GM03348 (cell line): ENCODE measurements at places on chromosomes 6 and 20.

- DNase-seq: no peak
Measured at GRCh38 chr20:37209661-37210314, 30.4 kb upstream of the MROH8 start.

GRCh38 chr6:149948616-149949015 lies 6.8 kb downstream of the ULBP2 start:
- DNase-seq: no peak

- no peak for DNase-seq
Measured at GRCh38 chr6:136723780-136724179, 68.5 kb downstream of the MAP3K5 start.

DNA sequence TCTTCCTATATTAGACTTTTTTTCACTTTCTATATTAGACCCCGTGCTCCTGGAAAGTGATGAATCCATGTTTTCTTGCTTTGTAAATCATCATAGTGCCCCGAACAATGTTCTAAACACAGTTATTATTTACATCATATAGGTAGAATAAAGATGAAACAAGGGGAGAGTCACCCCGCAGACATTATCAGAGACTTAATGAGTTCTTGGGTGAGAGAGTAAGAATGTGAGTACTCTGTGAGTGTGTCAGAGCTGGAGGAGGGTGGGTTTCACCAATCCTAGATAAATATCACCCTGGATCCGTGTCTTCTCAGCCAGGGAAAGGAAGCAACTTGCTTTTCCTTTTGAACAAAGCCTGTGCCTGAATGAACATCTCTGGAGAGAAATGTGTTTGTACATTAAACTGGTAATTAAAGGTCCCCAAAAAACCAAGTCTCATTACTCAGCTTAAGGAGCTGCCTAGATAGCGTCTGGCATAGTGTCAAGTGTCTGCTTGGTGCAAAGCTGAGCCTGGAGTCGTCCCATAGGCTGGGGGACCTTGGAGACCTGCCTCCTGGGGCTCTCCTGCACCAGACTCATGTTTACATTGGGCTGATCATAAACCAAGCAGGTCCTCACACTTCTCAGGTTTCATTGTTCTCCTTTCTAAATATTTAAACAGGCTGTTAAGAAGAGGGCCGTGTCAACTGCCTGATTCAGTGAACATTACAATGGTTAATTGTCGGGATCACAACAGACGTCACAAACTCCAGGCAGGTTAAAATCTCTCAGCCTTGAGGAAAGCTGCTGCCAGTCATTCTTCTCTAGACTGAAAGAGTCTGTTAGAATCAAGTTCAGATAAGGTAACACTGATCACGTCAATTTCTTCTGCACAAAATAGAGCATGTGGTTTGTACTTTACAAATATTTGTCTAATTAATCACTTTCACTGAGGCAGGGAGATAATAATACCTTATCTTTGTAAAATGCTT lies 179.7 kb upstream of the MYLIP start:
- no peak for DNase-seq

GRCh38 chr20:10434467-10434831 lies 427 bp upstream of the MKKS start:
- peak; percentile 92 for DNase-seq

GRCh38 chr6:119075200-119075981 lies 3.1 kb downstream of the FAM184A start:
- DNase-seq: no peak

- no peak for DNase-seq
Measured at GRCh38 chr20:43870484-43870883, 44.2 kb upstream of the TOX2 start.

DNA sequence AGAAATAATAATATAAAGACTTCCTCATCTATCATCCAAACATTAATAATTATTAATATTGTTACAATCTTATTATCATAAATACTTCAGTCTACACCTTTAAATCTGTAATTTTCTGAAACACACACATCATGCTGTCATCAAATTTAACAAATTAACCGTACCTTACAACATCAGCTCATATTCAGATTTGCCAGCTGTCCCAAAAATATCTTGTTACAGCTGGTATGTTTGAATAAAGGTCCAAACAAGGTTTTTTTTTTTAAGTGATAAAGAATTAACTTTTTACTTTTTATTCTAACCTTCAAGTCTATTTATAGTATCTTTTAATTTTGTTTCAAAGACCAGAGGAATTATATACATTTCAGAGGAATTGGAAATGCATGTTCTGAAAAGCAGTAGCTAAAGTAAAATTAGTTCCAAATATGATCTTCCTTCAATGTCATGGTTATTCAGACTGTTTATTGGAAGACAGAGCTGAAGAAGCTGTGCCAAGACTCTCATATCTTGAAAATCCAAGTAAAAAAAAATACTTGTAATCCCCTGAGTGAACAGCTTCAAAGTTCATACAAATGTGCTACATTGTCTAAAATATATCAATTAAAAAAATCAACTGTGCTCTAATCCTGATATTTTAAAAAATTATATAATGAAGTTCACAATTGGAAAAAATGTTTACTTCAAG lies 161.7 kb upstream of the BMP5 start:
- DNase-seq: no peak

- no peak for DNase-seq
Measured at GRCh38 chr6:129281168-129281796, 398.3 kb downstream of the LAMA2 start.

DNA sequence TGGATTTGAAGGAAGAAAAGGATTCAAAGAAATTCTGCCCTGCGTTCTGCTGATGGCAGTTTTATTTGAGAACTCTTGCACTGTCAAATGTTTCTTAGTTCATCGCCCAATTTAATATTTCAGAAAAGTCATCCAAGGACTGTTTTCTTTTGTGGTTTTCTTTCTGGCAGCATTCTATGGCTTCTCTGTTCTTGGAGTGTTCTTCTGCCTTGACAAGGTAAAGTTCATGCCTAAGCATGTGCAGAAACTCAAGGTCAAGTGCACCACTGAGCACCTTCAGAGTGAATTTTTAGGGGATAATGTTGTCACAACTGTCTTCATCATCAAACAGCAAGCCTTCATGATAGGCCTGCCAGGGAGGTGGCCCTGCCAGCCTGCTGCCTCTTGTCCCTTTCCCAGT lies 225.6 kb downstream of the PLCB1 start:
- DNase-seq: no peak

DNA sequence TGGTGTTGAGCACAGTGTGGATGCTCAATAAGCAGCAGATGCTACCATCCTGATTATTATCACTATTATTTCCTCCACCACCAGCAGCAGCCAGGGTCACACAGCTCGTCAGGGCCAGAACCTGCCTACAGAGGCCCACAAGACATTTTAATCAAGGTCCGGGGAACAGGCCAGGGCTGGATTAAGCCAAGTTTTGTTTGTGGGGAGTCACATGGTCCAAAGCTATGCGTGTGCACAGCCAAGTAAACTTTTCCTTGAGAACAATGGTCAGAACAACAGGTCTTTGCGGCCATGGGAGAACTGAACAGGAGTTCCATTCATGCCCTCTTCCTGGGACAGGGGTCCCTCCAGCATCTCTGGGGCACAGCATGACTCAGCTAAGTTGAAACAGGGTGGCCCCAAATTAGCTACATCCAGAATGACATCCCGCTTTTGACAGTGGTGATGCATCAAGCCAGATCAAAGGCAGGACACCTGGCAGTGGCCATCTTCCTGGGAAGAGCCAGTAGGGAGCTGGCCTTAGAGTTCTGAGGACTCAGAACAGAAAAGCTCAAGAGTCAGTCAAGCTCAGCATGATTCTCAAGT lies 11.7 kb downstream of the SNTA1 start:
- no peak for DNase-seq

DNA sequence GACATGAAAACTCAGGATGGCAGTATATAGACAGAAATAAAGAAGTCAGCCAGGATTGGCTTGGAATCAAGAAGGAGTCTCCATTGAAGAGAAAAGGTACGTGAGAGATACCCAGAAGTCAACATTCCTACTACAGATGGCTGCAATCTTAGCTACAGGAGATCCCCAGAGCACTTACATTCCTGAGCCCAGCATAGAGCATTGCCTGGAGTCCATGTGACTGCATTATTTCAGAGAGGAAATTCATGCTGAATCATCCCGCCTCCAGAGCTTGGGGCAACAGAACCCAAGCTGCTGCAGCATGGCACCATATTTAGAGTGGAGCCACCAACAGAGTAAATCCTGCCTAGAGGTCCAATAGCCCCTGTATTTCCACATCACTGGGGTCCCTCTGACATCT lies 125.0 kb upstream of the GRIK2 start:
- DNase-seq: peak; percentile 13

GRCh38 chr20:44728801-44729443 lies 13.8 kb downstream of the CCN5 start:
- DNase-seq: peak; percentile 91

GRCh38 chr6:42727087-42727611 lies 4.8 kb upstream of the PRPH2 start:
- DNase-seq: no peak

GRCh38 chr6:43547222-43547621 lies 28.6 kb downstream of the XPO5 start:
- no peak for DNase-seq

DNA sequence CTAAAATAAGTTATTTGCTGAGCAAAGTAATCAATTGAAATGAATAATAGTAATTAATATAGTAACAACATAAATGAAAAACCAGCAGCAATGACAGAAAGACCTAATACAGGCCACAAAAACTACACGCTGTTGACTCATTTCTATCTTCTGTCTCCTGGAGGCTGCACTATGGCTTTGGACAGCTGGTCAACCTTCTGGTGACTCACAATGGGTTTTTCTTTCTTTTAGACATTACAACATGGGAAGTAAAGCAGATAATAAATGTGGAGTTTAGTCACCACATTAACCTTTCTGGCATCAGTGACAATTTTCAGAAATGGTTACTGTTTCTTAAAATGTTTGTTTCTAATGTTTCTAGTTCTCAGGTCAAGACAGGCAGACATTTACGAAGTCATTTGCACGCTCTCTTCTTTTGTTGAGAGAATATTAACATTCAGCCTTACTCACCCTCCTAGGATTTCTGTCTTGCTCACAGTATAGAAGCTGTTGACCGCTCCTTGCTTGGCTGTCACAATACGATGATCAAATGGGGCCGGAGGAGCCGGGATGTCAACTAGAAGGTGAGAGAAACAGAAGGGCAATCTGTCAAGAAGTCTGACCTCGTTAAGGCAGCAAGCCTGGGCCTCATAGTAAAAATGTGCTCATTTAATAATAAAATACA lies 62.2 kb downstream of the MYLK4 start:
- peak; percentile 83 for DNase-seq

DNA sequence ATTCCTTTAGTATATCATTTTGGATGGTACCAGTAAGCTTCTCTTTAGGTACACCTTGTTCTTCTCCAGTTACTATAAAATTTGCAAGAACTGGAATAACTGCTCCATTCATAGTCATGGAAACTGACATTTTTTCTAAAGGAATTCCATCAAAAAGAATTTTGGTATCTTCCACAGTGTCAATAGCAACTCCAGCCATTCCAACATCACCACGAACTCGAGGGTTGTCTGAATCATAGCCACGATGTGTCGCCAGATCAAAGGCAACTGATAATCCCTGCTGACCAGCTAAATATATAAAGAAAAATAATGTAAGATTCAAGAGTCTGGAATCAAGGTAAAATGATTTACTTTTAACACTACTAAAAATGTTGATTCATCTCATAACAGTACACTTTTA lies 5.3 kb downstream of the MMUT start:
- no peak for DNase-seq

DNA sequence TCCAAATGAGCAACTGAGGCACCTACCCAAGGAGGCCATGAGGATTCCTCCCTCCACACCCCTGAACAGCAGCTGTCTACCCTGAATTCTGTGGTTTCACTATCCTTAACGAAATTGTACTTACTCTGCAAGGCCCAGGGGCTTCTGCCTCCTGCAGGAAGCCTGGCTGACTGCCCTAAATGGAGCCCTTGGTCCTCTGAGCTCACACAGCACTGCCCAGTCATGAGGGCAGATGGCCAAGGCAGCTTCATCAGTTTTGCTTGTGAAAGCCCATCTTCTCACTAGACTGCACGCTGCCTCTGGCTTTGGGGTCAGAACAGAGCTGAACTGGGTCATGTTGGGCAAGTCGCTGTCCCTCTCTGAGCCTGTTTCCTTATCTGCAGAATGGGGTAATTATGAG lies 26.4 kb upstream of the SIRPA start:
- no peak for DNase-seq

DNA sequence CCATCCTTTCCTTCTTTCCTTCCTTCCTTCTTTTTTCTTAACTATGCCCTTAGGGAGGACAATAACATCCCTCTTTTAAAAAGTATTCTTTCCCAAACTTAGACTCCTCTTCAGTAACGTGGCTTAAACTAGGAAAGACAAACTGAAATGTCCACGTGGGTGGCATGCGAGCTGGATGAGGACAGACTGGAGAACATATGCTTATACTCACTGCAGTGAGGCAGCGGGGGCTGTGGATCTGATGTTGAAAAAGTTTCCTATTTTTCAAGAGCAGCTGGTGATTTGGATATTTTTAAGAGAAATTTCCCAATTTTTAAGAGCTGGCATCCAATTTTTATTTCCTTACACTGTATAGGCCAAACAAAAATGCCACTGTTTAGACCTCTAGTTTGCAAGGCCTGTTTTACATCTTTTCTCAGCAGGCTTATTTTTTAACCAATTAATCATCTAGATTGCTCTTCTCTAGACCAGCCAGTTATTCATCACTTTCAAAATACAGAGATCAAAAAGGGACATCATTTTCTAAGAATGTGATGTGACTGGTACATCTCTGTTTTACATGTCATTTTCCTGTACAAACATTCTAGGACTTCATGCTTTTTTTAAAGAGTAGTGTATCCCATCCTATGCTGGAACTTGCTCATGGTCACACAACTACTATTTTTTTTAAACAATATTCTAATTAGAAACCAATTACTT lies 226.5 kb downstream of the BTBD9 start:
- DNase-seq: peak; percentile 42

DNA sequence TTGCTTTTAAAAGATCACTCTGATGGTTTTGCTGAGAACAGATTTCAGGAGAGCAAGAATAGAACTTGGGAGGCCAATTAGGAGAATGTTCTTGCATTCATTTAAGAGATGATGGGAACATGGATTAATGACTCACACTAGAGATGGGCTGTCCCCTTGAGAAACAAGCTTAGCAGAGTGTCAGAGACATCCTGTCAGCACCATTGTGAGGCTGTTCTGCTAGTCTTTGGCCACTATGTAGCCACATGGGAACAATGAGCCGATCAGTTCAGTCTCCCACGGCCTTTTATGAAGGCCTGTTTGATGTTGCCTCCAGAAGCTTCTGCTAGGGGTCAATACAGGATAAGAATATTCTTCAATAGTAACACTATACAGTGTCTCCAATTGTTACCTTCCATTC lies 113.0 kb upstream of the EYA4 start:
- DNase-seq: no peak

- no peak for DNase-seq
Measured at GRCh38 chr6:118697554-118697953, 46.2 kb upstream of the CEP85L start.

GRCh38 chr20:41386502-41387427 lies 20.1 kb upstream of the EMILIN3 start:
- DNase-seq: peak; percentile 79

- no peak for DNase-seq
Measured at GRCh38 chr6:53494076-53494475, 50.8 kb downstream of the GCLC start.

GRCh38 chr20:23875606-23876237 lies 3.8 kb downstream of the CST5 start:
- DNase-seq: no peak

GRCh38 chr6:122494665-122495272 lies 23.2 kb upstream of the SERINC1 start:
- no peak for DNase-seq

- DNase-seq: no peak
Measured at GRCh38 chr20:58130581-58130980, 97.9 kb downstream of the ANKRD60 start.
